ENCODE measurements at places on chromosomes 12 and 14.

DNA sequence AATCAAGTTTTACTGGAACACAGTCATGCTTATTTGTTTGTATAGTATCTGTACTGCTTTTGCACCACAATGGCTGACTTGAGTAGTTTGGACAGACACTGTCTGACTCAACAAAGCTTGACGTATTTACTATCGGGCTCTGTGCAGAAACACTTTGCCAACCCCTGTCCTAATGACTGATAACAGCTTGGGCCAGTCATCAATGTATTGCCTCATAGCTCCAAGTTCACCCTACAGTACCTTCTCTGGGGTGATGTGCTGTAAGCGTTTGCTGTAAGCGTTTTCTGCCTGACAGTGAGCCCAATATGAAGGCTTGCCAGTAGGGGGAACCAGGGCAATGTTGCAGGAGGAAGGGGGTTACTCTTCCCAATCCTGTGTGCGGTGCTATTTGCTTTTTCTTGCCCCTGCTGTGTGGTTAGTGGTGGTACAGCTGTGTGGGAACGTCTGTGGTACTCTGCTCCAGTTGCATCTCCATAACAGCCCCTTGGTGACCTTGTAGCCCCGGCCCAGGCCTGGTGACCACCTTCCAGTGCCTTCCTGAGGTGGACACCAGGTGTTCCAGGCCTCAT lies 5.4 kb upstream of the CCDC177 start:
- DNase-seq = no peak

DNA sequence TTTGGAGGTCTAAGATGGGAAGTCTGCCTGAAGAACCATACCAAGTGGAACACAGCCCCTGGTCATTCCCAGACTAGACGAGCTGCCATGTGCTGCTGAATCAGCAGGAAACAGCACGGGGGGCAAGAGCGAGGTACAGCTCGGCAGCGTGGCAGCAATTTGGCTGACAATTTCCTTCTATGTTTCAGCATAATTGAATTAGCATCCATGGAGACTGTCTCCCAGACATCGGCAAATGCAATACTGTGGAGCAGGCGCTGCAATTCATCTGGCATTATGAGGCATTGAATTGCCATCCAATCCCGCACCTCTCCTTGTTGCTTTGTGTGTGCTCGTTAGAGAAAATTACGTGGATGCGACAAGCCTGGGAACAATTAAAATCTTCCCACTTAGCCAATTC lies 46.0 kb upstream of the CCDC60 start:
- DNase-seq = no peak

DNA sequence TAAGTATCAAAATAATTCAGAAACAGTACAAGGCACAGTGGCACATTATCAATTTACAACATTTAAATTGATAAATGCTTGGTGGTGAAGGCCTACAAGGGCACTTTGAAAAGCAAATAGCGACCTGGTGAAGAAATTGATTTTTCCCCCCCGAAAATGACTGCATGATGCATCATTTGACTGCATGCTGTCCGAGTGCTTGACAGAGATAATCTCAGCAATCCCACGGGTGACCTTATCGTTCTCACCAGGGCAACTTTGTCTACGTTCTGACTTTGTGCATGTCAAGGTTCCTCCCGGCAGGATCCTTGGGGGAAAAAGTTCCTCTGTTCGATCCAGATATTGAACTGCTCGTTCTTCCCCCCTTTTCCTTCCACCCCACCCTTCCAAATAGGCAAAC lies 384.8 kb downstream of the EGLN3 start:
- no peak for DNase-seq

DNA sequence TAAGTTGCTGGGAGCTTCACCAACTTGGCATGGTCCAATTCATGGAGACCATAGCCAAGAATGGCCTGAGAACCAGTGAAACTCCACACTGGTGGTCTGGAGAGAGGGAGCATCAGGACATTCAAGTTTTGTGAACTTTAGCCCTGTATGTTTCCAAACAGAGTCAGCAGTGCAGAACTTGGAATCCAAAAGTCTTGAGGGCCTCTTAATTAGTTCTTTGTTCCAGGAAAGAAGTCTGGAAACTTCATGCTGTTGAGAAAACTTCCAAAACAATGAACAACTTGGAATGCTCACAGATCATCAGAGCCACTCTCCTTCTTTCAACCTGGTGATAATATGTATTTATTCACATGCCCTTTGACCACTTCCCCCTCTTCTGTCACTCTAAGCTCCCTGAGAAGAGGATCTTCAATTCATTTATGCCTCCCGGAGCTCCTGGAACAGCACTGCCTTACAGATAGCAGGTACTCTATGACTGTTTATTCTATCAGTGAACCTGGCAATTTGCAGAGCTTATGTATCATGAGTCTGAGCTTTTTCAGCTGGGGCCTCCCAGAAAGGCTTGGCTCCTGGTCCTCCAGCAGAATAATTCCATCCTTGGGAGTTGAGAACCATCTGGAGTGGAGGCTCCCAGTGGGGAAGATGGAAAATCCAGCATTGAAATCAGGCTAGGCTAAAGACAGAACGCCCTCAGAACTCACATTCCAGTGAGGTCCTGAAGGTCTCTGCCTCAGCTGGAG lies 191.4 kb downstream of the KTN1 start:
- DNase-seq = no peak

- DNase-seq = no peak
Observed at GRCh38 chr12:48142818-48143674, 14.3 kb downstream of the ASB8 start.

GRCh38 chr12:12019881-12020280 lies 50.9 kb upstream of the BCL2L14 start:
- DNase-seq = no peak

GRCh38 chr12:19957308-19958125 lies 410.8 kb upstream of the PDE3A start:
- no peak for DNase-seq

DNA sequence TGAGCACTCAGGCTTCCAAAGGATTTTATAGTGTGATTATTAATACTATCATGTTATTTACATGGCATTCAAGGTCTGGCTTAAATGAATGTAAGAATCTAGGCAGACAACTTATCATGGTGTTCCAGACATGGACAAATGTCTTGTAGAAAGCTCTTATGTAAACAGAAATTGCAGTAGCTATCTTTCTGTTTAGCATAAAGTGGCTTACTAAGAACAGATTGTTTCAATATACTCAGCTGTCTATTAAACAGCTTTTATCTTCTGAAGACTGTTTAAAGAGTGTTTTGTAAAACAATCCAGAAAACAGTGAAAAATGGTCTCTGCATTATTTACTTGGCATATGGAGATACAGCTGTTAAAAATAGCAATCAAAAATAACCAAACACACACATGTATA lies 1061.8 kb upstream of the SEL1L start:
- no peak for DNase-seq

DNA sequence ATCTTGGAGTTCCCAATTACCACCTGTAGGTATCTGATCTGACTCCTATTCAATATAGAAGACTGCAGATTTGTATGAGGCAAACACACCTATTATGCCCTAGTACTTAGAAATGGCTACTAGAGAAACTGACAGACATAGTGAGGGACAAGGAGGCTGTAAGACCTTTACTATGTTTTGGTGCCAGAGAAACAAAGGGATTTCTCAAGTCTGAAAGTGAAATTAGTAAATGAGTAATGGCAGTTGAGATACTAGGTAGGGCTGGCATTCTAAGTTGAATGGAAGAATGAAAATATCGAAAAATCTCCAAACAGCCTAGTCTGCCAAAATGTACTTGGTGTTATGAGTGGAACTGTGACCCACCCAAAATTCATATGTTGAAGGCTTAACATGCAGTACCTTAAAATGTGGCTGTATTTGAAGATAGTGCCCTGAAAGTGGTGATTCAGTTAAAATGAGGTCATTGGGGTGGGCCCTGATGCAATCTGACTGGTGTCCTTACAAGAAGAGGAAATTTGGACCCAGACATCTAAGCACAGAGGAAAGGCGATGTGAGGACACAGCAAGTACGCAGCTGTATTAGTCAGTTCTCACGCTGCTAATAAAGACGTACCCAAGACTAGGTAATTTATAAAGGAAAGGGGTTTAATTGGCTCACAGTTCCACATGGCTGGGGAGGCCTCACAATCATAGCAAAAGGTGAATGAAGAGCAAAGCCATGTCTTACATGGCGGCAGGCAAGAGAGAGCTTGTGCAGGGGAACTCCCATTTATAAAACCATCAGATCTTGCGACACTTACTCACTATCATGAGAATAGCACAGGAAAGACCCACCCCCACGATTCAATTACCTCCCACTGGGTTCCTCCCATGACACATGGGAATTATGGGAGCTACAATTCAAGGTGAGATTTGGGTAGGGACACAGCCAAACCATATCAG lies 127.0 kb downstream of the APAF1 start:
- DNase-seq = no peak

GRCh38 chr12:132605892-132606291 lies 4.5 kb downstream of the LRCOL1 start:
- no peak for DNase-seq

Measured in NCI-H2029 (cell line).